ENCODE measurements at places on chromosomes 16 and 17. TPM values are rescaled to one million over a fixed set of nuclear protein-coding genes. Genes with fewer than 3 reads are reported as not detected.

- H3K4me1 ChIP-seq: no peaks in the 10 kb centered on the region
- no peak overlapping the region for H3K4me3 ChIP-seq
- no peaks in the 10 kb centered on the region for H3K27me3 ChIP-seq
- H3K27ac ChIP-seq: no peak overlapping the region
- H3K36me3 ChIP-seq: no peaks in the 10 kb centered on the region
Measured at GRCh38 chr16:13982451-13982850, 62.5 kb downstream of the ERCC4 start.

- H3K27ac ChIP-seq: no peak overlapping the region
- no peaks in the 10 kb centered on the region for H3K27me3 ChIP-seq
- H3K4me1 ChIP-seq: no peaks in the 10 kb centered on the region
- no peaks in the 10 kb centered on the region for H3K36me3 ChIP-seq
Measured at GRCh38 chr16:66414891-66415290, 12.2 kb upstream of the BEAN1 start.

GRCh38 chr16:57307365-57307764 is 22.9 kb upstream of the PLLP start:
- peak overlapping the region; percentile 58 for H3K27ac ChIP-seq
- no peaks in the 10 kb centered on the region for H3K27me3 ChIP-seq
- H3K36me3 ChIP-seq: no peaks in the 10 kb centered on the region
- H3K4me3 ChIP-seq: no peak overlapping the region
- no peak for DNase-seq

GRCh38 chr17:69305177-69305576 is 21.8 kb downstream of the ABCA5 start:
- no peaks in the 10 kb centered on the region for H3K36me3 ChIP-seq
- no peak overlapping the region for H3K27ac ChIP-seq
- no peak overlapping the region for H3K4me3 ChIP-seq
- H3K27me3 ChIP-seq: no peaks in the 10 kb centered on the region
- H3K4me1 ChIP-seq: no peaks in the 10 kb centered on the region

- H3K27ac ChIP-seq: peak overlapping the region; percentile 90
- peak overlapping the region; percentile 52 for H3K4me3 ChIP-seq
- peaks cover 1% of the 10 kb centered on the region for H3K36me3 ChIP-seq
- peaks cover 41% of the 10 kb centered on the region for H3K4me1 ChIP-seq
Measured at GRCh38 chr16:3004319-3004718, 8.4 kb upstream of the CLDN9 start.

DNA sequence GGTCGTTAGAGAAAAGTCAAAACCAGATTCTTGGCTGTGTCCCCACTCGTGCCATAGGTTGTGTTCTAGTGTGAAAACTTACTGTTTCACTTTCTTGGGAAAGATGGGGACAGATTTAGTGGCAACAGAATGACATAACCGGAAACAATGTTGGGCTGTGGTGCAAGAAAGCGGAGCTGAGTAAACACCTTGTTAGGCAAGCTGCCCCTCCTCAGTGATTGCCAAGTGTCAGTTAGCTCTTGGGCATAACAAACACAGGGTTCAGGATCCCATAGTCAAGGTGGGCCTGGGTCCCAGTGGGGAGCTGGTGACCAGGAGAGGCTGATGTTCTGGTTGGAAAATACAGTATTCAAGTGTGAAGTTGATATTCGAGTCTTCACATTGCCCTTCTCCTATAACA is 15.4 kb downstream of the UBN1 start:
- 0 out of 2 replicates have a peak, but pooled peaks cover 2% of the 10 kb centered on the region for H3K4me1 ChIP-seq
- H3K27ac ChIP-seq: no peak overlapping the region
- H3K36me3 ChIP-seq: peaks cover 1% of the 10 kb centered on the region
- no peak for DNase-seq
- no peak overlapping the region for H3K4me3 ChIP-seq

- no peaks in the 10 kb centered on the region for H3K27me3 ChIP-seq
- peaks cover 4% of the 10 kb centered on the region for H3K4me1 ChIP-seq
- H3K36me3 ChIP-seq: no peaks in the 10 kb centered on the region
- no peak for DNase-seq
Measured at GRCh38 chr16:69306031-69306430, 5.1 kb upstream of the VPS4A start.

DNA sequence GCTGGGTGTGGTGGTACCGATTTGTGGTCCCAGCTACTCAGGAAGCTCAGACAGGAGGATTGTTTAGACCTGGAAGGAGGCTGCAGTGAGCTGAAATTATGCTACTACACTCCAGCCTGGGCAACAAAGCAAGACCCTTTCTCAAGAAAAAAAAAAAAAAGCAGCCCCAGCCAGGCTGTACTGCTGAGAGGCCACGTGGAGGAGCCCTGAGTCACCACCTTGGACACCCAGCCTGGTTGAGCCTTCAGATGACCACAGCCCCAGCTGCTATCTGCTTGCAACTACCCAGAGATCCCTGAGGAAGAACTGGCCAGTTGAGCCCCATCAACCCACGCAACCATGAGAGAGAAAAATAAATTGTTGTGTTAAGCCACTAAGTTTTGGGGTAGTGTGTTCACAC is 23.6 kb upstream of the GPRC5C start:
- H3K4me3 ChIP-seq: no peak overlapping the region
- no peak overlapping the region for H3K27ac ChIP-seq
- H3K36me3 ChIP-seq: no peaks in the 10 kb centered on the region
- peak; percentile 80 for DNase-seq
- H3K4me1 ChIP-seq: peaks cover 5% of the 10 kb centered on the region

- H3K27me3 ChIP-seq: no peaks in the 10 kb centered on the region
- peak overlapping the region; percentile 86 for H3K27ac ChIP-seq
- peak overlapping the region; percentile 84 for H3K4me3 ChIP-seq
- no peaks in the 10 kb centered on the region for H3K4me1 ChIP-seq
- H3K36me3 ChIP-seq: no peaks in the 10 kb centered on the region
- DNase-seq: peak; percentile 44
Measured at GRCh38 chr17:8436169-8436843, 622 bp downstream of the NDEL1 start.

The CCL4 gene
- total RNA-seq: not detected

The TMEM114 gene
- not detected for total RNA-seq

The SRCIN1 gene
- total RNA-seq: 23.6 TPM
